Fibroblast of skin of abdomen (primary cell): ENCODE measurements at places on chromosomes 2 and 18.

- peak; percentile 43 for DNase-seq
Observed at GRCh38 chr2:29579495-29580169, 341.8 kb downstream of the ALK start.

GRCh38 chr2:28342081-28342967 is 50.3 kb upstream of the FOSL2 start:
- peak; percentile 59 for DNase-seq

DNA sequence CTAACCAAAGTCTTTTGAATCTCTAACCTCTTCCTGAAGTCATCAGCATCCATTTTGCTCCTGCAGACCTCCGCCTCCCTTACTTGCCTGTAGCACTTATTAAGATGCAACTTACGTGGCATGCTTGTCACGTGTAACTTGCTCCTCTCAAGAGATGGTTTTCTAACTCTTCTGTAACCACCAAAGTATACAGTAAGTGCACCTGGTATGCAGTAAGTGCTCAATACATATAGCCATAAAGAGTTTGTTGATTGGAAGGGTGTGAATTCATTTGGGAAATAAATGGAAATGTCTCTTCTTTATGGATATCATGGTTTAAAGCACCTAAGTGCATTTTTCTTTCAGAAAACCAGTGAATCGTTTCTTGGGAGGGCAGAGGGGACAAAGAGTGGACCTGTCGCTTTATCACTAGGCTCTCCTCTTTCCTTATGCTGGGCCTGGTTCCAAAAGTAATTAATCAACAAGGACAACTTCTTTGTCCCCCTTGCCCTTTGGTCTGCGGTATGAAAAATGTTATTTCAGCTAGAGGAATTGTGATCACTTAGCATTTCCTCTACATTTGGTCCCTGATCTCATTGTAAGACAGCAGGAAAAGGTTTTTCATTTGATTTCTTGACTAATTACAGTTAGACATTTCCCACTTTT is 370.0 kb upstream of the SPRED2 start:
- DNase-seq = no peak

DNA sequence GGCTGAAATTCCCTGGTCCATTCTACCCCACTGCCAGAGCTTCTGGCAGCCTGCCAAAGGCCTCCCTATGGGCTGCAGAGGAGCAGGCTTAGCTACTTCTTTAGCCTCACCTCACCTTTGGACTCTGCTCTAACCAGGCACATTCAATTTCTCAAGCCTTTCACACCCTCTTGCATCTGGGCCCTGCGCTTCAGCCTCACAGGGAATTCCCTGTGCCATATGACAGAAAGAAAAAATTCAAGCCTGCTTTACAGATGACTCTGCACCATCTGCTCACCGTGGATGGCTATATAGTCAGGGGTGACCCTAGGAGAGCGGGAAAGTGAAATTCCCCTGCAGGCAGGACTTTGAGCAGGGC is 62.5 kb downstream of the REEP1 start:
- DNase-seq = peak; percentile 12

DNA sequence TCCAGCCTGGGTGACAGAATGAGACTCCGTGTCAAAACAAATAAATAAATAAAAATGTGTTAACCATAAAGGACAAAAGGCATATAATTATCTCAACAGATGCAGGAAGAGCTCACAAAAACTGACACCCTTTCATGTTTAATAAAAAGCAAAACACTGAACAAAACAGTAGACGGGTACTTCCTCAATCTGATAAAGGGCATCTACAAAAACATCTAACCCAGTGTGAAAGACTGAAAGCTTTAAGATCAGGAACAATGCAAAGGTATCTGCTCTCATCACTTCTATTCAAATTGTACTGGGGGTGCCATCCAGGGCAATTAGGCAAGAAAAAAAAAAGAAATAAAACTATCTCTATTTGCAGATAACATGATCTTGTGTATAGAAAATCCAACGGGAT is 11.7 kb upstream of the NCL start:
- no peak for DNase-seq

- DNase-seq = no peak
Observed at GRCh38 chr2:189203177-189203799, 23.7 kb upstream of the COL5A2 start.

DNA sequence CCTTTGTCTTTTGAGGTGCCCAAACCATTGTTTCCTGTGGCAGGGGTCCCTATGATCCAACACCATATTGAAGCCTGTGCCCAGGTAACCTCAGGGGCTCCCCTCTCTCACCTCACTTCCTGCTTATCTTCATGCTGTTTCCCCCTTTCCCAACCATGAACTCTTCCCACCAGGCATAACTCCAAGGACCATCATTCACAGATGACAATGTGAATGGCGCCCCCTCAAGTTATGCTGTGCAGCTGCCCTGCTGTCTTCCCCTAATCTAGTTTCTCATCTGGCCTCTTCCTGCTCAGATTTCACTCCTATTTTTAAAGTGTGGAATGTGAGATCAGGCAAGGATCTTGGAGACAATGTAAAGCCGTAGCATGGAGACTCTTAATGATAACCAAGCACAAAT is 1.4 kb downstream of the GMPPA start:
- DNase-seq = peak; percentile 57
